ENCODE measurements at places on chromosomes 5 and 9. TPM values are rescaled to one million over a fixed set of nuclear protein-coding genes. Genes with fewer than 3 reads are reported as not detected.
A peak's percentile ranks its signal among the peaks of the same experiment; 100 is the strongest.

GRCh38 chr5:124309241-124309980 lies 437.0 kb downstream of the ZNF608 start:
- DNase-seq = no peak

DNA sequence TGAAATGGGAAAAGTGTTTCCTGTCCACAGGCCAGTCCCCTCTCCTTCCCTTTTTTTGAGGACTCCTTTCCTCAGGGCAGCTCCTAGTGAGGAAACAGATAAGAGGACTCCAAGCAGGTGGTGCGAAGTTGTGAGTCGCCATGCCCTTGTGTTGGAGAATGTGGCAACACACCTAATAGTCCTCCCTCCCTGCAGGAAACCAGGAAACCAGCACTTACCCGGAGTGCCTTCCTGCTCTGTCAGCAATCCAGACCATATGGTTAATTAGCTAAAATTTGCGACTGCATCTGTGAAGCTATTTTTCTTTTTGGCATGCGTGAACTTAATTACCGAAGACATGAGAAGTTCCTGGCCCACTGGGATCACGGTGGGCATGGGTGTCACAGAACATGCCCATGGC lies 69.9 kb downstream of the TRIM32 start:
- no peak for DNase-seq

The SH3PXD2B gene
- 32.9 TPM for polyA plus RNA-seq

DNA sequence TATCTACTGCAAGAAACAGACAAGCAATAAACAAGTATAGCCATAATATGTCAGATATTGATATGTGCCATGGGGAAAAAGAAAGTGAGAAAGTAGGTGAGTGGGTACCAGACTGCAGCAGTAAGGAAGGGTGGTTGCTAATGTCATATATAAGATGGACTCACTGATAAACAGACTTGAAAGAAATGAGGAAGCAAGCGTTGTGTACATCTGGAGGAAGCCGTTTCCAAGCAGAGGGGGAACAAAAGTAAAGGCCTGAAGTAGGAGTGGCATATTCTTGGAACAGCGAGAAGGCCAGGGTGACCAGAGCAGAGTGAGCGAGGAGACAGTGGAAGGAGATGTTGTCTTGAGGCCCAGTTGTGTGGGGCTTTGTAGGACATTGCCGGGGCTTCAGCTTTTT lies 142.2 kb upstream of the MAP3K1 start:
- no peak for DNase-seq

- no peak for DNase-seq
Observed at GRCh38 chr5:177316005-177316404, 4.3 kb upstream of the MXD3 start.

DNA sequence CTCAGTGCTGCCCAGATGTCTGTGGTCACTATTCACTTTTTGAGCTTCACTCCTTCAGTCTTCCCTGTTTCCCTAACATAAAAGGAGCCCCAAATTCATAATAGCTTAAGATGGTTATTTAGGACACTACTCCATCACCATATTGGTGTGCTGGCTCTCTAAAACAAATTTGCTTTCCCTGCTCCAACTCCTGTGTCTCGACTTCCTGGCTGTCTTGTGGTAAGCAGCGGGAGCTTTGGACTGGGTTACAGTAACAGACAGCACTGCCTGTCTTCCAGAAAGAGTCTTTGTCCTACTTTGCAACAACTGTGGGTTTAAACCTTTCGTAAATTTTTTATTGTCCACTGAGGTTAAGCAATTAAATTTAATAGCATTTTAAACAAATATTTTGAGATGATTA lies 389.4 kb downstream of the CDH9 start:
- no peak for DNase-seq

The SPAG8 gene
- polyA plus RNA-seq = 1.1 TPM

DNA sequence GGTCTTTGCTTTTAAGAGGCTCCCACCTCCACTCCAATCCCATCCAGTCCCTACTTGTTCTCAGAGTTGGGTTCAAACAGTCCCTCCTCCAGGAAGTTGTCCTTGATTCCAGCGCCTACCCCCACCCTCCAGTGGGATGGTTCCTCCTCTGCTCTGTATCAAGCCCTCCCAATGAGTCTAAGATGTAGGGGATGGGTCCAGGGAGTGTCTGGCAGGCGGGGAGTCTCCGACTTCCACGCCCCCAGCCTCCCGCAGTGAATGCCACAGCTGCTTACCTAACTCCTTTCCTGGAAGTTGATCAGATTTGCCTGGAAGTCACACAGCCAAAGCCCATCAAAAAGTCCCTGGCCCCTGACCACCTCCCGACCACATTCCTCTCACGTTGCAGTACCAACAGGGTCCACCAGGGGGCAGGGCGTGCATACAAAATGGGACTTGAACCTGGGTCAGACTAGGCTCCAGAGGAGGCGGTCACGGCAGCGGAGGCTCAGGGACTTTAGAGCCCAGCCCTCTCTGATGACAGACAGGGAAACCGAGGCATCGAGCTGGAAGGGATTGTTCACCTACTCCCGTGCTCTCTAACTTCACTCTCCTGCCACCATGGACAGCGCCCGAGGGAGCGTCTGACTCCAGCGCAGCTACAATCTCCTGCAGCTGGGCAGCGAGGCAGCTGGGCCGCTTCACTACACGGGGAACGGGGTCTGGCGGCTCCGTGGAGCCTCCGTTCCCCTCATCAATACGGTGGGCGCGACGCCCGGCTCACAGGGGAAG lies 25.0 kb upstream of the TDRD7 start:
- peak; percentile 76 for DNase-seq

DNA sequence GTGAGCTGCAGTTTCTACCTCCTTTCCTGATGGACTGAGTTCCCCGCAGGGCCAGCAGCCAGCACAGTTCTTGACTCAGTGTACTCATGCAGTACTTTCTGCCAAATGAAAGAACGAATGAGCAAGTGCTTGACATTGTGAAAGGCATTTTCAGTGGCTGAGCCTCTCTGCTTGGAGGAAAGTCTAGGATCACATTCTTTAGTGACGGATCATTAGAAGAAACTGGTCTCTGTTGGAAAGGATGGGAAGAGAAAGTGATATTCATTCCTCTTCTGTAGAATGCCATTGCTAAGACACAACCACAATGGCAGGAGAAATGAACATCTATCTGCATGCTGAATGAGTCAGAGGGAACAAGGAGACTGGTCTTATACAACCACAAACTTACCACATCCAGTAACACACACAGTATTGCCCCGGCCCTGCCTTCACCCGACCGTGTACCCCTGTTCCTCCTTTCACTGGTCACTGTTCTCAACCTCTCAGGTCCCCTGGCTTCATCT lies 206.9 kb downstream of the CRB2 start:
- DNase-seq = no peak

The PCDHGA8 gene
- 0.49 TPM for polyA plus RNA-seq

DNA sequence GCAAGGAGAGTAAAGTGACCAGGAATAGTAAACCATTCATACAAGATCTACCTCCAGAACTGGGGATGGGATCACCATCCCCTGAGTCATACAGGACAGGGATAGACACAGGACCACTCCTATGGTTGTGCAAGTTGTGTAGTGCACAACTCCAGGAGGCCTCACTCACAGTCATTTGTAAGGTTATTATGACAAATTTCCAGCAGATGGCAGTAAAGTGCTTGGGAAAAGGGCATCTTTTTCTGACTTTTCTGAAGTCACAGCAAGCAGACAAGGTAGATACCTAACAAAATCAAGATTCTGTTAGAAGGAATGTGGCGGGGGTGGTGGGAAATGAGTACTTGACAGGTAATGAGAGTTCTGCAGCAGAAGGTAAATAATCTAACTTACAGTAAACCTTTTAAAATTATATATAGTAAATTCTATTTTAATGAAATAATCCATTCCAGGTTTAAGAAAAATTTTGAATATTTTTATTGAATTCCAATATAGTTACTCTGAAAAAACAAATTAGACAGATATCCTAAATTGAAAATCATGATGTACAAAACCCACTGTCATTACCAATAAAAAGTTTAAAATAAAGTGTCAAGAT lies 16.7 kb upstream of the KIF27 start:
- DNase-seq = peak; percentile 56

The PAEP gene
- not detected for polyA plus RNA-seq

- no peak for DNase-seq
Observed at GRCh38 chr5:21573416-21574314, 1279.5 kb downstream of the CDH12 start.

The GFI1B gene
- polyA plus RNA-seq = 0.48 TPM

DNA sequence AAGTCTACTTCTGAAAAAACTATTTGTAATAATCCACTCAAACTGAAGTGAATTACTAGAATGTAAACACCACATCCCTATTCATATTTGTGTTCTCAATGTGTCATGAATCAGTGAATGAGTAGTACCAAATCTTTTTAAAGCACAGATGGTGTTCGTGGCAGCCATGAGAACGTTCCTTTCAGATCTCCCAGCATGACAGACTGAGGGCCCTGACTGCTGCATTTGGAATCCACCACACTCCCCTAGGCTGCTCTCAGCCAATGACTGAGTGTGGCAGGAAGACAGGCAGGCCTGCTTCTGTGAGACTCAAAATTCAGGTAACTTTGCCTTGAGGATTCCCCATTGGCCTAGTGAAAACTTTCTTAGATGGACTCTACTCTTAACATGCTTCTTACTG lies 10.9 kb upstream of the JMY start:
- no peak for DNase-seq

The MARCHF3 gene
- polyA plus RNA-seq = 6.9 TPM

The IL5 gene
- 0.51 TPM for polyA plus RNA-seq

The MEGF10 gene
- 42.5 TPM for polyA plus RNA-seq

GRCh38 chr9:3447788-3448187 lies 78.0 kb downstream of the RFX3 start:
- no peak for DNase-seq

DNA sequence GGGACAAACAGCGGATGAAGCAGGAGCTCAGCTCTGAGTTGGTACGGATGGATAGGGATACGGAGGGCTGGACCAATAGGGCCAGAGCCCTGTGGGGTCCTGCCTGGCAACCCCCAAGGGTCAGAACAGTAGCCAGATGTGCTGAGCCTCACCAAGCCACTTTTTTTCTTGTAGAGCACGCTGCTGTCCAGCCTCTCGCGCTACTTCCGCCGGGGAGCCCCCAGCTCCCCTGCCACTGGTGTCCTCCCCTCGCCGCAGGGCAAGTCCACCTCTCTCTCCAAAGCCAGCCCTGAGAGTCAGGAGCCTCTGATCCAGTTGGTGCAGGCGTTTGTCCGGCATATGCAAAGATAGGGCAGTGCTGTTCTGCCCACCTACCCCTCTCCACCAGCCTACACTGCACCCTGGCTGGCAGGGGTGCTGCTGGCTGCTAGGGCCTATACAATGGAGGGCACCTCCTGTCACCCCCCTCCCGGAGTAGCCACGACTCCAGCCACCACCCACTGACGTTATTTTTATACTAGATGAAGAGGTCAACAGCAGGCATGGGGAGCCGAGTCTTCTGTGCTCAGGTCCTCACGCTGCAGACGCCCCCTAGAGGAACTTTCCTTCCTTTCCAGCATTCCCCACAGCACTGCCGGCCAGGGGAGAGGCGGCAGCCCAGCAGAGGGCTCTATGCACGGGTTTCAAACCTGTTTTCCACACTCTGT lies 21.6 kb downstream of the SH3GLB2 start:
- peak; percentile 85 for DNase-seq

The ZNF883 gene
- 4.3 TPM for polyA plus RNA-seq

The NUTM2F gene
- not detected for polyA plus RNA-seq

DNA sequence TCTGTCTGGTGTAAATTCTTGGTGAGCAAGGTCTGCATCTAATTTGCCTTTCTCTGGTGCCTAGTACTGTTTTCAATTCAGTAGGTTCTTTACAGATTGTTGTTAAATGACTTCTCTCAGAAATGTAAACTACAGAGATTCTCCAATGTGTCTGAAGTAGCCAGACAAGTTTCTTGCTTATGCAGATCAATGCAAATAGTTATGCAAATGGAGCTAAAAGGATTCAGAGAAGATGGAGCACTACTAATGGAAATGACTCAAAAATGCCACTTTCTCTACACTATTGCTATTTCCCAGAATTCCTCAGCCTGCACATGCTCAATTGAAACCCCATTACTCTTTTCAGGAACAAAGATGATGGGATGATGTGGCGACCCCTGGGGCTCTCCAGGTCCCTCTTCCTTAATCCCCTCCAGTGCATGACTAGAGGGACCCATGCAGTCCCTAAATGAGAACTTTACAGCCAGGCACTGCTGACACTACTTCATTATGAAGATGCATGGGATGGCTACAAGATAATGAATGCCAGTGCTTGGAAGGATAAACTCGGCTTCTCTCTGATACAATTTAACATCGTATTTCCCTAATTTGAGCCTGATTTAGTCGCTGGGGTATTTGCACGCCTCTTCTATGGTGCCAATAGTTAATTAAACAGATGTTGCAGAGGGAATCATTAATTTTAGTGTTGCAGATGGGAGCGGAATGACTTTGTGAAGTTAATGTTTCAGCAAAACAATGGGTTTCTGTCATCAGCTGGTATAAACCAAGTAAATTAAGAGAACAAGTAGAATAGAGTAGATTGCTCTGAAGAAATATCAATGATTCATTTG lies 753.2 kb downstream of the TLR4 start:
- DNase-seq = no peak

Measured in muscle of back (tissue), 13 donors.